ENCODE measurements at places on chromosomes 2 and 18. TPM values are rescaled to one million over a fixed set of nuclear protein-coding genes. Genes with fewer than 3 reads are reported as not detected.

ANKRD62 gene
- total RNA-seq, result not detected

SCN9A gene
- 2.1 TPM for total RNA-seq

ATP6V1B1 gene
- total RNA-seq, result not detected

UNC80 gene
- total RNA-seq, result not detected

SPEG gene
- total RNA-seq, result 12.6 TPM

GRCh38 chr2:28824207-28824606 is 13.6 kb downstream of the SPDYA start:
- DNase-seq, result no peak

- peak; percentile 13 for DNase-seq
Measured at GRCh38 chr2:209579230-209579749, 155.4 kb downstream of the MAP2 start.

GRCh38 chr18:36327352-36328316 is 30.1 kb downstream of the FHOD3 start:
- no peak for DNase-seq

GRCh38 chr2:146068051-146068450 is 1548.1 kb upstream of the ZEB2 start:
- DNase-seq, result no peak

- DNase-seq, result no peak
Measured at GRCh38 chr2:117618607-117619006, 195.9 kb upstream of the DDX18 start.

DNA sequence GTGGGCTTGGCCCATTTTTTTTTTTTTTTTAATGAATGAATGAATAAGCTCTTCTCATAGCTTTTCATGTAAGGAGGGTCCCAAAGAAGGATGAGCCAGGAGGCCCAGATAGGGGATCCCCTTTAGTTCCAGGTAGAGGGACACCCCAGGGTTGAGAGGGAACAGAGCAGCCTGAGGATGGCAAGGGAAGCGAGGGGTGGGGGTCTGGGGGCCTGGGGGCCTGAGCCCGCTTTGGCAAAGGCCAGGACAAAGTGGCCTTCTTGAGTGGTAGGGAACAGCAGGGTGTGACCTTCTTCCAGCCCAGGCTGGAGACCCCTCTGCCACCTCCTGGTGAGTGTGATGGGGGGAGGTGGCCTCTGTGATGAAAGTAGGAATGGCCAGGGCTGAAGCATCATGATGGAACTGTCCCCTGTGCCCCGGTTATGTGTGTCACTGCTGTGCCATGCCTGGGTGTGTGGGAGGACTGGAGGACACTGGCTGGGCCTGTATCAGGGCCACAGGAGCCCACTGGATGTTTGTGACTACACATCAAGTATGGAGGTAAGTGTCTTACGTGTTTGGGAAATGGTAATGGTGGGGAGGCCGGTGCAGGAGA is 263.5 kb upstream of the HDAC4 start:
- no peak for DNase-seq
